Left colon (tissue), 2 donors: ENCODE measurements at places on chromosomes 5 and 9. TPM values are rescaled to one million over a fixed set of nuclear protein-coding genes. Genes with fewer than 3 reads are reported as not detected.

The RMRP gene
- total RNA-seq = 19,198 TPM

The ZNF883 gene
- total RNA-seq = 0.39 TPM

The NMUR2 gene
- total RNA-seq = not detected

The YTHDC2 gene
- 22.3 TPM for total RNA-seq

The GABBR2 gene
- not detected for total RNA-seq

The OTULIN gene
- 24.1 TPM for total RNA-seq

The ANGPTL2 gene
- 12.0 TPM for total RNA-seq

The SMIM27 gene
- total RNA-seq = 8.8 TPM

The SLC2A8 gene
- 18.1 TPM for total RNA-seq

The OGN gene
- 3.9 TPM for total RNA-seq

- DNase-seq = no peak
Observed at GRCh38 chr5:78243639-78244038, 50.9 kb downstream of the AP3B1 start.

DNA sequence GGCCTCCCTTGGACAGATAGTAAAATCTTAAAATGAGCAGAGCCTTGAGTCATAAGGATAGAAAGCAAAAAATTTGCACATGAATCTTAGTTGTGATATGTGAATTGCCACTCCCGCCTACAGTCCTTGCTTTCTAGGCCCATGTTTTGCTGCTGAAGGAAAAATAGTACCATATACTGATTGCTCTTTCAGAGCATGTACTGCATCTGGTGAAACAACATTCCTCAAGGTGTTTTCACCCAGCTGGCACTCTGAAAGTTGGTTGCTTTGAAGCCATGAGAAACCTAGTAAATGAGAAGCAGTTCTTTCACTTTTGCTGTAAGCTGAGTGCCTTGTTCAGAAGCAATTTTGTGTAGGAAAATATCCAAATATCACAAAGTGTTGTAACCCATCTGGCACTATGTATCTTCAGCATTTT lies 10.3 kb downstream of the CDC37L1 start:
- DNase-seq = no peak

DNA sequence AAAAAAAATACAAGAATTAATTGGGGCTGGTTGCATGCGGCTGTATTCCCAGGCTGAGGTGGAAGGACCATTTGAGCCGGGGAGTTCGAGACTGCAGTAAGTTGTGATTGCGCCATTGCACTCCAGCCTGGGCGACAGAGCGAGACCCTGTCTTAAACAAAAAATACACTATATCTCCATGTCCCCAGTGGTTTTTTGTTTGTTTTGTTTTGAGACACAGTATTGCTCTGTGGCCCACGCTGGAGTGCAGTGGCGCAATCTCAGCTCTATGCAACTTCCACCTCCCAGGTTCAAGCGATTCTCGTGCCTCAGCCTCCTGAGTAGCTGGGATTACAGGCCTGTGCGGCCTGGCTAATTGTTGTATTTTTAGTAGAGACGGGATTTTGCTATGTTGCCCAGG lies 1.2 kb downstream of the COQ4 start:
- no peak for DNase-seq

DNA sequence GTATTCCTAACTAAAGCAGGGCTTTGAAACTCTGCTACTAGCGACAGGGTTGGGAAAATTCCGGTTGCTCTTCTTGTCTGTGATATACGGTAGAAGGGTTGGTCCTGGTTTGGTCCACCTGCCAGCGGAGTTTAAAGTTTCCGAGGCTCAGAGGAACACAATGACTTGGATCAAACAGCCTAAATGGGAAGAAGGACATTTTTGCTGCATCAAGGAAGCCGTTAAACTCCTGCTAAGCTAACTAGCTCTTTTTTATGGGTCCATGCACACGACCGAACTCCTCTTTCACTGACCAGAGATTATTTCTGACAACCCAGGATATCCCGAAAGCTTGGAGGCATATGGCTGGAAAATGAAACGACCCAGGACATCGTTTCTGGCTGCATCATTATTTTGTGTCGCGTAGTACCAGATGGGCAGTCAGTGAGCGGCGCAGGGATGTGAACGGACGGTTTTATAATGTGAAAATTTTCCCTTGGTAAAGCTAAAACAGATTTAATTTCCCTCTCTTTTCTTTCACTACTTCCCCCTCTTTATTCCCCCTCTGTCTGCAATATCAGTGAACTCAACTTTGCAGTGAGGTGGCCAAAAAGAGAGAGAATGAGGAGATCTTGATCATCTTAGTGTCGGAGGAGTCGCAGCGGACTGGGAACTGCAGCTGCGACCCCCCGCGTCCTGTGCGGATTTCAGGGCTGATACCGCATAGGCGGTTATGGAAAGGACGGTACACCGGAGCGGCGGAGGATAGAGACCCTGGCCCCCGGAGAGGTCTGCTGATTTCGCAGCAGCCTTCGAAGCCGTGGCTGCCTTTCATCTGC lies at the start of gene LURAP1L:
Gene LURAP1L (plus strand): TSS at position 160 of the 818 bp plus-strand sequence. CDS start 696 bp downstream, outside the sequence.
- peak; percentile 35 for DNase-seq

- DNase-seq = no peak
Observed at GRCh38 chr5:41539454-41539853, 29.1 kb upstream of the PLCXD3 start.

DNA sequence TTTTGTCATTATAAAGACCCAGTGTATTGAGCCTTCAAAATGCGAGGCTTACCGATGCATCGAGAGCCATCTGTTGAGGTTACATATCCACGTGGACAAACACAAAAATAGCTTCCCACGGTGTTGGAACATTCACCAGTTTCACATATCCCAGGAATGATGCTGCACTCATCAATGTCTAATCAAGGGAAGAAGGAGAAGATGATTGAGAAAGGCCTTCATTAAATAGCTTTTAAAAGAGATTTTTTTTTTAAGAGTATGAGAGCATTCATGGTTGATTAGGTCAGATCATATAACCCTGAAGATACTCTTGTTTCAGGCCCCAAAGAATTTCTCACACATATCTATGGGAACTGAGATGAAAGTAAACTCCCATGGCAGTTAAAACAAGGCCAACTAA lies 129.4 kb downstream of the FBN2 start:
- DNase-seq = no peak

- DNase-seq = no peak
Observed at GRCh38 chr9:95045751-95046150, 271.8 kb downstream of the FANCC start.

DNA sequence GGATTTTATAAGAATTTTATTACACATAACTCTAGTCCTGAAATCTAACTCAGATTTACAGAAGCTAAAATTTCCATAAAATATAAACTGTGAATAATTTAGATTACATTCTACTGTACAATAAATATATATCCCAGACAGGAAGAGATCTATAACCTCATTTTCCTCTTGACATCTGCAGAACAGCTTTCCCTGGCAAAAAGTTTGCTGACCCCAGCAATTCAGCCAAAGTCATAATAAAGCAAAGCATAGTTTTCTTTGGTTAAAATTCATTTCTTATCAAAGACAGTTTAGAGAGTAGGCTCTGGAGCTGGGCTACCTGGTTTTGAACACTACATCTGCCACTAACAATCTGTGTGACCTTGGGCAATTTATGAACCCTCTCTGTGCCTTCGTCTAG lies 372.5 kb downstream of the CAAP1 start:
- DNase-seq = no peak

- no peak for DNase-seq
Observed at GRCh38 chr9:124370896-124371582, 44.2 kb downstream of the PSMB7 start.

- DNase-seq = no peak
Observed at GRCh38 chr5:132069561-132069960, 4.0 kb upstream of the CSF2 start.

GRCh38 chr5:180130291-180130869 lies 58.8 kb upstream of the RNF130 start:
- DNase-seq = no peak

DNA sequence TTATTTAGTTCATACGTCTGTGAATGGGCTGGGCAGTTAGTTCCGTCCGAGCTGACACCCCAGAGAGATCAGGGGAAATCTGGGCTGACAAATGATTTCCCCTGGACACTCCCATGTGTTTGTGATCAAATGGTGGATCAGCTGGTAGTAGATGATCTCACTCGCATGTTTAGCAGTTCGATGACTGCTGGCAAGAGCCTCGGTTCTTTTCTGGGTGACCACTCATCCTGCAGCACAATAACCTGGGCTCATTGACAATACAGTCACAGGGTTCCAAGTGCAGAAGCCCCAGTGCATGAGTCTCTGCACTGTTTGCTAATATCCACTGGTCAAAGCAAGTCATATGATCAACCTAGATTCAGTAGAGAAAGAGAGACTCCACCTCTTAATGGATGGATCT lies 155.9 kb downstream of the NR2F1-AS1 start:
- DNase-seq = no peak

GRCh38 chr5:40356248-40356647 lies 323.5 kb upstream of the PTGER4 start:
- no peak for DNase-seq

- no peak for DNase-seq
Observed at GRCh38 chr5:122419142-122419894, 107.3 kb downstream of the SNCAIP start.

- DNase-seq = no peak
Observed at GRCh38 chr9:132630811-132631210, 39.0 kb downstream of the DDX31 start.

DNA sequence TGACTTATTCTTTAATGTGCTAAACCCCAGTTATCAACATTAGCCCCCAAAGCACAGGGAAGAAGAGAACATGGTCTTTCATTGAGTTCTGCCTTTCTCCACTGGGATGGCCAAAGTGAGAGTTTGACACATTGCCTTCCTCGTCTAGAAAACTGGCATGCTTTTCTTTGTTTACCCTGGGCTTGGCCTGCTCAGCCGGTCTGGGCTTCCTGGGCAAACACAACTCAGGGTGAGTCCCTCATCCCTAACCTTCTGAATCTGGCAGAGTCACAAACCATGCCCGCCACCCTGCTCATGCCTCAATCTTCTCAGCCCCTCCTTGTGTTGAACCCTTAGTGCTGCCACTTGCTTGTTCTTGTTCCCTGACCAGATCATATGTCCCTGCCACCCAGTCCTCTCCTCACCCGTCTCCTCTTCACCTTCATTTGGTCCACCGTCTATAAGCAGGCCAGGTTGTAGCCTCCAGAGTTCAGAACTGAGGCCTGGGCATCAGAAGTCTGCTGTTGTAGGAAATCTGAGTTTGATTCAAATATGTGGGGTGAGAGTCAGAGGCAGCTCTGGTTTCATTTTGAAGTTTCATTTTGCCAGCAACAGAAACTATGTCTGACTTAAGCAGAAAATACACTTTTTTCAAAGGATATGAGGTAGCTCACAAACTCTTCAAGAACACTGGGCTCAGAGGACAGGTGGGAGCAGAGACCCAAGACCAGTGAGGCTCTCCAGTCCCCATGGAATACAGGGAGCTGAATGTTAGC lies 217.6 kb downstream of the NDUFS4 start:
- no peak for DNase-seq

GRCh38 chr5:152632360-152632759 lies 227.3 kb upstream of the NMUR2 start:
- no peak for DNase-seq

GRCh38 chr5:5616247-5616895 lies 193.9 kb downstream of the ICE1 start:
- no peak for DNase-seq

- DNase-seq = no peak
Observed at GRCh38 chr5:9733486-9733885, 103.3 kb upstream of the TAS2R1 start.

GRCh38 chr9:137264067-137264466 lies 8.9 kb downstream of the NELFB start:
- DNase-seq = no peak

GRCh38 chr5:76576996-76577395 lies 46.2 kb downstream of the F2RL2 start:
- no peak for DNase-seq

- DNase-seq = no peak
Observed at GRCh38 chr9:115111874-115112273, 6.1 kb downstream of the TNC start.

DNA sequence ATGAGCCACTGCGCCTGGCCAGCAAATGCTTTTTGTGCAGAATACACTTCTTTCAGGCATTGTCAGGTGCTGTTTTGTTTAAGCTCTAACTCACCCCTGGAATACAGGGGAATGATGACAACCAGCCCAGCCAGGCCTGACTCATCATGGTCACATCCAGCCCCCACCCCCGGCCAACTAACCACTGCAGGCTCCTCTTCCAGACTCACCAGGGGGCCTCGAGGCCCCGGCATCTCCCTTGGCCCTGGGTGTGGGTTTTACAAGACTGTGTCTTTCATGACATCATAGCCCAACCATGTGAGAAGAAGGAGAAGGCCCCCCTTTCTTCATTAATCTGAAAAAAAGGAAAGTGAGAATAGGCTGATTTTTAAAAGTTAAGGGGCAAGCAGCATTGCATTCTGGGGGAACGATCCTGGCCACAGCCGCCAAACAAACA lies 35.5 kb downstream of the OLFML2A start:
- peak; percentile 18 for DNase-seq

GRCh38 chr5:56191656-56192055 lies 41.5 kb downstream of the ANKRD55 start:
- DNase-seq = no peak

DNA sequence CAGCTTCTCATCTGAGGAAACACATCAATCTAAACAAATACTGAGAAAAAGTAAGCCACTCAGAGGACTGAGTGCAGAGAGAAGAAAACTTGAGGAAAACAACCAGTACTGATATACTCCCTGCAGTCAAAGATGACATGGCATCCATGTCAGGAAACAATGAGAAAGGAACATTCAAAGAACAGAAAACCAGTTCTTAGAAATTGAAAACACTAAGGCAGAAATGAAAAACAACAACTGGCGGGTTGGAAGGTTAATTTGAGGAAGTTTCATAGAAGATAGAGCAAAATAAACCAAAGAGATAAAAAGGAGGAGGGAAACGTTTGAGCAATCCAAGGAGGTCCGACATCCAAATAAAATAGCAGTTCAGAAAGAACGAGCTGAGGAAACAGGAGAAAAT lies 475.2 kb downstream of the HINT1 start:
- no peak for DNase-seq

GRCh38 chr5:135034963-135035677 lies 1.1 kb upstream of the PITX1 start:
- no peak for DNase-seq

GRCh38 chr5:109711673-109712072 lies 21.9 kb downstream of the MAN2A1 start:
- no peak for DNase-seq

DNA sequence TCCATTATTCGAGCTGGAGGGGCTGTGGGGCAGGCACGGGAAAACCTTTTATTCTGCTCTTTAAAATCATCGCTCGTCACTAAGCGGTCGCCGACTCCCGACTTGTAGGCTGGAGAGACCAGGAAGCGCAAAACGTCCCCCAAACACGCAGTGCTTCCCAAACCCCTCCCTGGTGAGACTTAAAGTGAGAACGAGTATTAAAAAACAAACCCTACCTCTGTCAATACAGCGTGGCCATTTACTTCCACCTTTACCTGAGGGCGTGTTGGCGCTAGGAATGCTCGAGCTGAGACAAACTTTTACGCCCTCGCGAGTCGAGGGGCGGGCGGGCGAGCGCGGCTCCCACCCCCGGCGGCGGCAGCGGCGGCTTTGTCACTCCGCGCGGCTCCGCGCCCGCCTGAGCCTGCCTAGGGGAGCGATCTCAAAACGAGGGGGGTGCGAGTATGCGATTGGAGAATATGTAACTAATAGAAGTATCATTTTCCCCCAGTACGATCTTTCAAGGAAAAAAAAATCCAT lies at the start of gene NR2F1-AS1:
Gene NR2F1-AS1 (minus strand): TSS at position 293 of the 519 bp plus-strand sequence.
- DNase-seq = no peak

GRCh38 chr9:79565245-79565644 lies 6.5 kb upstream of the TLE4 start:
- no peak for DNase-seq
